ENCODE measurements at places on chromosomes 5 and 9. TPM values are rescaled to one million over a fixed set of nuclear protein-coding genes. Genes with fewer than 3 reads are reported as not detected.

DNA sequence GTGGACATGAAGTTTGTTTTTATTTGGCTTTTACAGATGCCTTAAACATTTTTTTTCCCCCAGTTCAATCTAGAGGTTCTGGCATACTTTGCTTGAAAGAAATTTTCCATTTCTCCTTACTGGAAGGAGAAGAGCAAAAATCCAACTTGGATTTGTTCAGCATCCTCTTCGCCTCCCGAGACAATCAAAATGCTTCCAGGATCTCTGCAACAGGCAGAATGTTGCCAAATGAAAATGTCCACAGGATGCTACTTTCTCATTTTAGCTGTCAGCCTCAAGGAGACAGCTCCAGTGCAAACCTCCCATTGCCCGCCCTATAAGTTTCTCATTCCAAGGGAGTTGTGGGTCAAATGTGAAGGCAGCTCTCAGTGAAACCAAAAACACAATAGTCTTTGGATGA is 1972.1 kb downstream of the MAT2B start:
- no peak for DNase-seq

DNA sequence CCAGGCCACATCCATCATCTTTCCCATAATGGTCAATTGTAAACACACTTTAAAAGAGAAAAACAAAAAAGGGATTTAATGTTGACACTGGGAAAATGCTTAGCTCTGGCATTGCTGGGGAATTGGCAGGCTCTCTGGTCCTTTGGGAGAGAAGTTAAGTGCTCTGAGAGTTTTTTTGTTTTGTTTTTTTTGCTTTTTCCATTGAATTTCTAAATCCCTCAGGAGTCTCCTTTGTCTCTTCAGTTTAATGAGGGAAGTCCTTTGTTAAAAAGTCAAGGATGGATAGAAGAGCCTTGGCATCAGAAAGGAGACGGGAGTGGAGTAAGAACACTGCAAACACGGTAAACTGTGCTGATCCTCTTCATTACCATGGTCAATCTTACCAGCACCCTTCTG is 7.1 kb upstream of the HAND1 start:
- no peak for DNase-seq

GRCh38 chr5:51379331-51379700 is 3.9 kb upstream of the ISL1 start:
- DNase-seq: no peak

DNA sequence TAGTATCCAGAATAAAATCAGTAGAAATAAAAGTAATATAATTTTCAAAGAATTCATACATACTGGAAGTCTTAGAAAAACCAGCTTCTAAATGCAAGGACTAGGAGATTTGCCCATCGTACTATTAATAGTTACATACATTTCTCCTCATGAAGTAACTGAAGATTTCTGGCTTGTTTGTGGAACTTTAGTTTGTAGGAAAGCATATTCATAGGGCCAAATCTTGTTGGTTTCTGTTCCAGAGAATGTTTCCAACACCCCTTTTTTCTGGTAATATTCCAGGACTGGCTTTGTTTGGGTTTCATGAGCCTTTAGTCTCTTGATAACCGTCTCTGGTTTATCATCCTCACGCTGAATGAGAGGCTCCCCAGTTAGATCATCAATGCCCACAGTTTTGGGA is 66.3 kb upstream of the TJP2 start:
- no peak for DNase-seq

DNA sequence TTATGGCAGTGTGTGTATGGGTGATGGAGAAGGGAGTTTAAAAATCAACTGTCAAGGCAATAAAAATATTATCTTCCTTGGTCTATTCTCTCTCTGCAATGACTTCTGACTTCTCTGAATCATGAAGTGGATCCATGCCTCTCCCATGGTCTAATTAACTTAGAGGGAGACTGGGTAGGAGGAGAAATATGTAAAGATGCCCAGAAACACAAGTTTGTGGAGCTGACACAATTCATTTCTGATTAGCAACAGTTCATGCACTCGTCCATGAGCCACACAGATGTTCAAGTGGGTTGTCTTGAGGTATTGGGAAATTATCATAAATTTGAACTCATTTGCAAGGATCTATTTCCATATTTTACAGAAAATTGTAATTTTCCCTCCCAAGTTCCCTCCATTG is 38.1 kb downstream of the INSYN2B start:
- DNase-seq: no peak

- DNase-seq: no peak
These were observed 71.3 kb downstream of the TMC1 start for GRCh38 chr9:72592502-72593403.

DNA sequence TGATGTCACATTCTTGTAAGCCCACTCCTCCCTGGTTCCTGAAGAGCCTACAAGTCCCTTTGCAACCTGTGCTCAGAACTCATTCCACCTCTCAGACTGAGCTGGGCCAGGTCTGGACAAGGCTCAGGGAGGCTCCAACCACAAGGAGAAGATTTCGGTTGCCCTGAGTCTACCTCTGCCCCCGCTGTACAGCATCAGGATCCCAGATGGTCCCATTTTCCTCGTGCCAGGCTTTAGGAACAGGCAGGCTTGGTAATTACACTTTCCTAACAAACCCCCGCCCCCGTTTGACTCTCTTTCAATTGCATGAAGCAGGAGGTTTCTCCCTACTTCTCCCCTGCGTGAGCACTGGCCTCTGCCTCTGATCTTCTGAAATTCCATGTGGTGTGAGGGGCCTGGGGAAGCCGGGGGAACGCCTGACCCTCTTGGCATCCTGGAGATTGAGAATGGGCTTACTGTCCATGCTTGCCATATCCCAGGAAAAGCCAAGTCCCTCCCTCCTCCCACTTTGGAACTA is 86.9 kb upstream of the CTNNA1 start:
- no peak for DNase-seq

DNA sequence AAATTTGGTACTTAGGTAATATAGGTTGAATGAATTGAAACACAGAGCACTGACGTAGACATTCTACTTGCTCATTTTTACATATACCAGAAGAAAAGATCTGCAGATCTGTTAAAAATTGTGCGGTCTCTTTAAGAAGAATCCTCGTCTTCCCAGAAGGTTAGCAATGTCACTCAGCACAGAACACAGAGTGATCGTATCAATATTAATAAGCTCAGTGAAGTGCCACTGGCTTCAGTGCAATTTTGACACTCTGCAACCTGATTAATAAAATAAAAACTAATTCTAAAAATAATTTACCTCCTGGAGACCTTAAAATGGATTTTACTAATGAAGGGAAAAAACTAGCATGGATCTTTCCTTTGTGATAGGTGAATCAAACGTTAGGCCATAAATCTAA is 356.1 kb upstream of the DMAC1 start:
- no peak for DNase-seq

DNA sequence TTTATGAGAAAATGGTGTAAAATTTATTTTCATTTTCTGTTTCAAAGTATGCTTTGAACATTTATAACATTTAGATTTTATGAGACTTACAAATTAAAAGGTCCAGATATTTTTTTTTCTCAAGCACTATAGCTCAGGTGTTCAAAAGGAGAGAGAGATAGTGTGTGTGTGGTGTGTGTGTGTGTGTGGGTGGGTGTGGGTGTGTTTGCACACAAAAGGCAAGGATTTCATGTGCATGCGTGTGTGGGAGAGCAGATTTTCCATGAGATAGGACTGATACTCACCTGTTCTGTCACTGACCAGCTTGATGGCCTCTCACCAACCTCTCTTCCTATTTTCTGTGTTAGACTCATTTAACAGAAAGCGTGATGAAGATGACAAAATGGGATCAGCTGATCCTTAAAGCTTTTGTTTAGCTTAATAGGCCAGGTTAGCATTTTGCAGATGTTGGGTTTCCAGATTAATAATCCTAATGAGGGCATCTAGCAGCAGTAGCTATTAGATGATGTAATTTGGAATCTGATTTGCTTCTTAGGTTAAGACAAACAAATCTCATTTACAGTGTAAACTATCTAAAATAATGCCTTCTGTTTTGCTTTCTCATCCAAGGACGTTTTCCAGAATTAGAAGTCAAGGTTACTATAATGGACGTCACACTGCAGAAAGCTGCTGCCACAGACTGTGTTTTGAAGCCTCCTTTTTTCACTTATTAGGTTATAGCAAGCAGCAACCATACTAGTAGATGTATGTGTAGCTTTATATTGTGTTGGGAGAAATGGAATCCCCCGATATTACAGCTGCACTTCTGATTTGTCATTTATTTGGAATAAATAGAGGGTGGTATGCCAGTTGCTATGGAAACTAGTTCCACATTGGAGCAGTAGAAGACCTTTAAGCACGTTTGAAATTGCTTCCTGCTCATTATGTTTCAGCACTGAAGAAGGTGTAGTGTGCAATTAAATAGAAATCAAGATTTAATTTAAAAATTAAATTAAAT is 355.6 kb downstream of the TAF11L14 start:
- DNase-seq: no peak

DNA sequence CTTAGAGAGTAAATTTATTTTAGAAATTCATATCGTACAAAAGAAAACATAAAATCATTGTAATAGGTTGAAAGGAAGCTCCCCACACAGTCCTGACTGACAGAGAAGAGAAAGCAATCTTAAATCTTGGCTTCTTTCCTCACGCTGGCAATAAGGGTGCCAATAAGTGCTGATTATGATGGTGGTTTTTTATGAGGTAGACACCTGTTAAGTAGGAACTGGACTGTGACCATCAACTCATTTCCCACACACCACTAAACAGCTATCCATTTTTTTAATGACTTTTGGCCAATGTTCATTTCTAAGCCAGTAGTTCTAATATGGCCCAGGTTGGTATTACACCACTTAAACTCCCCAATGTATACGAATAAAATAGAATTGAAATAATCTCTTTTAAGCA is 893.5 kb upstream of the NUDT12 start:
- DNase-seq: no peak

DNA sequence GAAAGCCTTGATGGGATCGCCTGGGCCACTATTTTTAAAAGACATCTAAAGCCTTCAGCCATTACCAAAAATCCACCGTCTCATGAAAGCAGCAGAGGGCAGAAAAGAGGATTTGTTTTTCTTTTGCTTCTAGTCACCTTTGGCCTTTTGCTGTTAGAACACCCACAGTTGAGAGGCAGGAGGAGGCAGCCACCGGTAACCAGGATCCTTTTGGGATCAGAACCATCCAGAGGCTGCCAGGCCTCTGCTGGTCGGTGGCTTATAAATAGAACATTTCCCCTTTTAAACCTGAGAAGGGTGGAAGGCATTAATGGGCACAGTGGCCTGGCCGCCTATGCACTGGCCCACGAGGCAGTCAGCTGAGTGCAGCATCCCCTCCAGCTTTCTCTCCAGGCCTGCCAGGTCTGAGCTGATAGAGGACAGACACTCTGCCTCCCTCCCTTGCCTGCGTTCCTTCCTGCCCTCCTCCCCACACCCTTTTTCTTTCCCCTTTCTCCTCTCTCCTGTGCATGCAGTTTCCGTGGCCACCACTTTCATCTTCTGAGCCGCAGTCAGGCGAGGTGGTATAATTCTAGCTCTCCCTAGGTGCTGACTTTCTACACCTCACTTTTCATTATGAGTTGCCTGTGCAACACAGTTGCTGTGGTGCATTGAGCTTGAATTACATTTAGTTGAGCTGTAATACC is 253.4 kb downstream of the ARHGAP26 start:
- DNase-seq: no peak

DNA sequence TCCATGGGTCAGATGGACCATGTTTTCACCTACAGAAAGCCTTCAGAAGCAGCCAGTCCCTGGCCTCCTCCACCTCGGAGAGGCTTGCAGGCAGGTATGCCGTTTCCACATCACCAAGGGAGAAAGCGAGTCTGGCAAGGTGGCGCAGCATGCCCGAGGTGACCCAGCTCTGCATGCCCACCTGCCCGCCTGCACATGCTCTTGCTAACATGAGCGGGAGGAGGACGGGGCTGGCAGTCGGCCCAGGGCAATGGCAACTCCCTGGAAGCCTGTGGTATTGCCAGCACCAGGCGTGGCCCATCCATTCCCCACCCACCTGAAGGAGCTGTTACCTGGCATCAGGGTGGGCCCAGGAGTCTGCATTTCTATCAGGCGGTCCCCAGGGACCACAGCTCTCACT is 3.3 kb upstream of the NINJ1 start:
- no peak for DNase-seq

GRCh38 chr9:123637606-123637944 is 281.6 kb downstream of the CRB2 start:
- DNase-seq: no peak

- no peak for DNase-seq
These were observed at the start of gene PDLIM4 for GRCh38 chr5:132257131-132258101. PDLIM4 (plus strand) TSS chr5:132257696; CDS start chr5:132257735, 39 bp downstream.

DNA sequence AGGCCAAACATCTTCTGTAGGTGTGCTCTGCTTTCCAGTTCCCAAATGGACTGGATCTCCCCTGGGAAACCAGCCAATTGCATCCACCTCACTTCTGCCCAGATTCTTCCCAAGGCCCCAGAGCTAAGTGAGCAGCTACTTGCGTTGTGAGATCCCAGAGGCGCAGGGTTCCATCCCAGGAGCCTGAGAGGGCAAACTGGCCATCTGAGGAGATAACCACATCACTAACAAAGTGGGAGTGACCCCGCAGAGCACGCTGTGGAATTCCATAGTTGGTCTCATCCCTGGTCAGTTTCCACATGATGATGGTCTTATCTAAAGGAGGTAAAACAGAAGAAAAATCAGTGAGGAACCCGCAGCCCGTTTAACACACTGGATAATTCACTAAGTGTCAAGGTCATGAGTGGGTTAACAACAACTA is 1.7 kb downstream of the RACK1 start:
- no peak for DNase-seq

GRCh38 chr9:123911024-123911423 is 18.9 kb downstream of the DENND1A start:
- DNase-seq: no peak

GRCh38 chr5:140725799-140726471 is 25.7 kb downstream of the ZMAT2 start:
- DNase-seq: peak; percentile 85

GRCh38 chr5:142821034-142821732 is 51.0 kb downstream of the ARHGAP26 start:
- no peak for DNase-seq

GRCh38 chr5:156532921-156533320 is 206.0 kb downstream of the SGCD start:
- no peak for DNase-seq

The CSF2 gene
- total RNA-seq: 31.6 TPM

The RASGEF1C gene
- total RNA-seq: not detected

The ECM2 gene
- not detected for total RNA-seq

The CDC20B gene
- total RNA-seq: 0.23 TPM

The PPP1R26 gene
- total RNA-seq: 16.4 TPM

The PTPRD gene
- 1.3 TPM for total RNA-seq

The ORM2 gene
- not detected for total RNA-seq

The IFNA1 gene
- total RNA-seq: not detected

The PKD2L2 gene
- not detected for total RNA-seq

The DND1 gene
- total RNA-seq: 1.1 TPM

The GABRA1 gene
- not detected for total RNA-seq

The COL27A1 gene
- 22.2 TPM for total RNA-seq

All from glomerular endothelial cell (primary cell).